ENCODE measurements at places on chromosomes 6 and 20.

- no peak for DNase-seq
These were observed 17.9 kb downstream of the TAF4 start for GRCh38 chr20:62047666-62048345.

GRCh38 chr6:14431385-14432330, 314.1 kb downstream of the CD83 start:
- no peak for DNase-seq

DNA sequence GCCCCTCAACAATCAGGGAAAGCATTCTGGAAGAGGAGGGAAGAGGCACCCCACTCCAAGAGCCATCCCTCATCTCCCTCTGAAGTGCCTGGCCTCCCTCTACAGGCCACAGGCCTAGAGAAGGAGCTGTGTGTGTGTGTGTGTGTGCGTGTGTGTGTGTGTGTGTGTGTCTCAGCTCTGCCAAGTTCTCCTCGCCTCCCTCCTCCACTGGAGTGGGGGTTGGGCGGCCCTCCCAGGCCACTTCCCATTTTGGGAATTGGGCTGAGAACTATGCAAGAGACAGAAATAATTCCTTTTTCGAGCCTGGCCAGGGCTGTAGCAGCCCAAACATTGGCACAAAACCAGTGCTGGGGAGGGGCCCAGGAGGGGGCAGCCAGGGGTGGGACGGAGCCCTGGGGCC, 35.7 kb downstream of the KCNB1 start:
- no peak for DNase-seq

DNA sequence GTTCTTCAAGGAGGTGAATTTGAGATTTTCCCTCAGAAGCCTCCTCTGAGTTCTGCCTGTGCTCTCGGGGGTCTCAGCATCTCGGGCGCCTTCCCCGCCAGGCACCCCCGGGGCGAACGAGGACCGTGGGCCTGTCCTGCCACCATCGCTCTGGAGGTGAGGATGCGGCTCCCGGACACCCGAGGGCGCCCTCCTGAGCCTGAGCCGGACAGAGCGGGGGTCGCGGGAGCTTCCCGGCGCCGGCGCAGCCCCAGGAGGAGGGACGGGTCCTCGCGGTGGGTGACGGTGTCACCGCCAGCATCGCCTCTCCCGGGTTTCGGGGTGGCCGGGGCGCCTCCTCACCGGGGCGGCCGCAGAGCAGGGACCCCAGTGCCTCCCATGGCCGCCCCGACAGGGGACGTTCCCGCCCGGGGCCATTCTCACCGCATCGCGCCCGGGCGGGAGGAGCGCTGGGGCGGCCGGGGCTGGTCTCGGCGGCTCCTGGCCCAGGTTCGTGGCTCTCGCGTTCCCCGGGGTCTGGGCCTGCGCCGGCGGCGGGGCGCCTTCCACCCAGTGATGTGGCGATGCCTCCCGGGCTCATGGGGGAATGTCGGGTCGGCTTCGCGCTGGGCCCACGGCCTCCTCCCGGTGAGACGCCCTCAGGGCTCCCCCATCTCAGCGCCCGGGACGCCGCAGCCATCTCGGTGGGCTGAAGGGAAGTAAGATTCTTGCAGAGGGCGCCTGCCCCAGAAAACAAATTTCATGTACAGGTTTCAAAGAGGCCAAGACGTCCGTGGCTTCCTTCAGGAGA, 210.5 kb downstream of the ERMARD start:
- peak; percentile 17 for DNase-seq

- no peak for DNase-seq
These were observed 93.7 kb upstream of the SCGN start for GRCh38 chr6:25558155-25558817.

DNA sequence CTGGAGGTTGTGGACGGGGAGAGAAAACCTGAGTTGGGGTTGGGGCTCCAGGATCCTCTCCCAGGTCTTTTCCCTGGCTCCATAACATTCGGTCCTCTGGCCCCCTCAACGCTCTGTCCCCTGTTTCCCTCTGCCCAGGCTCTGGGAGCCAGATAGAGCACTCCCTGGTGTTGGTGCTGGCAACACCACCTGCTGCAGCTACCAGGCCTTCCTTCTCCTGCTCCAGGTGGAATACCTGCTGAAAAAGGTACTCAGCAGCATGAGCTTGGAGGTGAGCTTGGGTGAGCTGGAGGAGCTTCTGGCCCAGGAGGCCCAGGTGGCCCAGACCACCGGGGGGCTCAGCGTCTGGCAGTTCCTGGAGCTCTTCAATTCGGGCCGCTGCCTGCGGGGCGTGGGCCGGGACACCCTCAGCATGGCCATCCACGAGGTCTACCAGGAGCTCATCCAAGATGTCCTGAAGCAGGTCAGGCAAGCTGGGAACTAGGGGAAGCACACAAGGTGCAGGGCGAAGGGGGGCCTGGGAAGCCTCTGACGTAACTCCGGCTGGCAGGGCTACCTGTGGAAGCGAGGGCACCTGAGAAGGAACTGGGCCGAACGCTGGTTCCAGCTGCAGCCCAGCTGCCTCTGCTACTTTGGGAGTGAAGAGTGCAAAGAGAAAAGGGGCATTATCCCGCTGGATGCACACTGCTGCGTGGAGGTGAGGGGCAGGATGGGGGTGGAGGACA, 14.6 kb downstream of the DEF6 start:
- no peak for DNase-seq

- DNase-seq, result no peak
These were observed 68.5 kb downstream of the FAM229B start for GRCh38 chr6:112155886-112156285.

- DNase-seq, result no peak
These were observed 93.3 kb upstream of the IYD start for GRCh38 chr6:150275489-150275888.

- DNase-seq, result no peak
These were observed 43.1 kb upstream of the SNX9 start for GRCh38 chr6:157779705-157780604.

DNA sequence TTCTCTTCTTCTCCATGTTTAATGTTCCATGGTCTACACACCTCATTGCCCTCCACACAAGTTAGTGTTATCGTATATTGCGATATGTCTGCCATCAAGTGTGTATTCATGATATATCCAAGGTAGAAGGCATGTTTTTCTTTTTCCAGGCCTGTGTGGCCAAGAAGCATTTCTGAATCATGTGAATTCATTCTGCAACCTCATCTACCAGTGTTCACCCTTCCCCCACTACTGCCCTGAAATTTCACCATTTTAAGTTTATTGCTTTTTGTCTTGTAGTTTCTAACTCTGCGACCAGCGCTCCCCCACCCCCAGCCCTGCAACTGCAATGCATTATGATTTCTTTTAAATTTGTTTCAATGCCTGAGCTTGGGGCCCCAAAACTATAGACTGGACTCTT, 618.0 kb upstream of the FLRT3 start:
- DNase-seq, result peak; percentile 1

DNA sequence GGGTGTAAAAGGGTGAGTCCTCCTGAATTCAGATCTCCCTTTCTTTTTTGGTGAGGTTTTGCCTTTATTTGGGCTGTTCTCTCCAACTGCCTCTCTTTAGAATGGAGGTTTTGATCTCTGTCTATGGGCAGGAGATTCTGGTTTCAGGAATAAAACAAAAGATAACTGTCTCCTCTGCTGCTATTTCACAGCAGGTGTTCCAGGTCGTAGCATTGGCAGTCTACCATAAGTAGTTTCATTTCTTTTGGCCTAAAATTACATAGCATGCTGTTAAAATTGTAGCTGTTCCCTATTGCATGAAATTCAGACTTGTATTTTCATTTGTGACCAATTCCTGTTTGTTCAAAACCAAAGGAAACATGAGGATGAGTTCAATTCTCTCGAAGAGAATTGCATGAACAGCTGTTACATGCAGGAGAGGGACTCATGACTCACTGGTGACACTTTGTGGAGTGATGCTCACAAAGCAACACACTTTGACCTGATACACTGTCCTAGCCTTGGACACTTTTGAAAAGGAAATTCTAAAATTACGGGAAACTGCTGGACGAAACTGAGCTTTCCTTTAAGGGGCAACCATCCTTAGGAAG, 76.8 kb upstream of the SIRPG start:
- peak; percentile 63 for DNase-seq

Data from hematopoietic multipotent progenitor cell treated with erythropoietin and hydrocortisone succinate and interleukin-3 and kit ligand, for 6 days (in vitro differentiated cells).